Stimulated activated CD4-positive, alpha-beta T cell treated with anti-CD3 and anti-CD28 coated beads, Interleukin-4, amount 100 ng/mL, for 1 hour (primary cell): ENCODE measurements at places on chromosomes 6 and 20.

DNA sequence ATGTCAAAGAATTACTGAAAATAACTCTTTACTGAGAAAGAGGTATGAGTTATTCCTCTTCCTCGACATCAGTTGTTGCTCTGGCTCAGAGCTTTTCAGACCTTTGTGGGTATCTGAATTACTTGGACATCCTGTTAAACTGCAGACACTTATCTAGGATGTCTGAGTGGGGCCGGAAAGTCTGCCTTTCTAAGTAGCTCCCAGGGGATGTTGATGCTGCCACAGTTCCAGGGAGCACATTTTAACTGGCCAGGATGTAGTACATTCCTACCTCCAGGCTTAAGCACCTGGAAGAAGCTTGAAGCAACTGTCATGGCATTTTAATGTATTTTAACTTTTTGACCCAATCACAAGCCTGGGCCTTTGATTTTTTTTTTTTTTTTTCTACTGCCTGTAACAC is 265.8 kb upstream of the PLCB4 start:
- DNase-seq = no peak

DNA sequence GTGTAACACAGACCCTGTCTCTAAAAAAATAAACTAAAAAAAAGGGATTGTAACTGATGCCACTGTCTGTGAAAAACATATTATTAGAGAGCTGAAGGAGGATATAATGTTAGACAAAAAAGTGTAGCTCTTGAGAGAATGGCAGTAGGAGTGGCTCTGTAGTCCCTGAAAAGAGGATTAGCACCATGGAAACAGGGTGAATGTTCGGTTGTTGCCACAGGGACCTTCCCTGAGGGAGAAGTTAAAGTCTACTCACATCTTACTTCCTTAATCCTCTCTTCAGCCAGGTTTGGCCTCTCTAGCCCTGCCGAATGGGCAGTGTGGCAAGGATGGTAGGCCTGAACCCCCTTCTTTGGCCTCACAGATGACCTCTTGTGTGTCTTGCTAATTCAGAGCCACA is 12.1 kb downstream of the SCAND1 start:
- no peak for DNase-seq

DNA sequence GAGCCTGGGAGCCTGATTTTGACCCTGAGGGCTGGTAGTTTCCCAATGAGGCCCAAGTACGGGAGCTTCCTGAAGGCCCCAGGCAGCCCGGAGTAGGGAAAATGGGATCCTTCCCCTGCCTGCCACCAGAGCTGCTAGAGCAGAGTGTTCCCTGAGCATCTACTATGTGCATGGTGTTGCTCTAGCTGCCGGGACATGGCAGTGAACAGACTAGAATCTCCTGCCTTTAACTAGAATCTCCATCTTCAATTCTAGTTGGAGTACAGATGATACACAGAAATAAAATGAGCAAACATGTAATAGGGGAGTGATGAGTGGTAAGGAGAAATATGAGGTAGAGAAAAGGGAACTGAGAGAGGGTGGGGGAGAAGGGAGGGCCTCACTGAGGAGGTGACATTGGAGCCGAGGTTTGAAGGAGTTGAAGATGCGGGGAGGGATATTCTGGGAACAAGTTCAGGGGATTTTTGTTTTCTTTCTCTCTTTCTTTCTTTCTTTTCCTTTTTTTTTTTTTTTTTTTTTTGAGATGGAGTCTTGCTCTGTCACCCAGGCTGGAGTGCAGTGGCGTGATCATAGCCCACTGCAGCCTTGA is 18.5 kb downstream of the VSTM2L start:
- DNase-seq = no peak

DNA sequence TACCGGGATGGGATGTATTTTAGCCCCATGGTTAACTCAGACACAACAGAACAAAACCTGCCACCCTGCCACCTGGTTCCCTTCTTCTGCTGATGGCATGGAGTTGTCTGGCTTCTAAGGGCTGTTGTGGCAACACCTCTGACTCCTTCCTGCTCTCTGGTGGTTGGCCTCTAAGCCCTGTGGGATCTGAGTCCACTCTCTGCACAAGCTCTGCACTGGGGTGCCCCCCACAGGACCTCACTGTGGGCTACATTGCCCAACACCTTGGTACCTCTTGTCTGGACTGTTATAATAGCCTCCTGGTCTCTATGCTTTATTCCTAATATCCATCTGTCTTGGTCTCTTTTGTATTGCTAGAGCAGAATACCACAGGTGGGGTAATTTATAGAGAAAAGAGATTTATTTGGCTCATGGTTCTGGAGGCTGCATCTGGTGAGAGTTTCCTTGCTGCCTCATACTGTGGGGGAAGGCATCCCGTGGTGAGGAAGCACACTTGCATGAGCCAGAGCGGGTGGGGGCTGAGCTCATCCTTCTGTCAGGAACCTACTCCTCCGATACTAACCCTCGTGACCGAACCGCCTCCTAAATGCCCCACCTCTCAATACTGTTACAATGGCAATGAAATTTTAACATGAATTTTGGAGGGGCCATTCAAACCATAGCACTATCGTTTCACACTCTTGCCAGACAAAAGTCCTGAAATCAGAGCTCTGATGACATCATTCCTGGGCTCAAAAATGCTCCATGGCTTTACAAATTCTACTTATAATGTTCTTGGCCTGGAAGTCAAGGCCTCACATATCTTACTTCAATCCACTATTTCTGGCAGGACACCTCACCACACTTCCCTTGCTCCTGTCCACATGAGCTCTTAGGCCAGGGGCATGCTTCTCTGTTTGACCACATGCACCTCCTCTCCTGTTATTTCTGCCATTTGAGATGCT is 127.2 kb downstream of the PAX1 start:
- DNase-seq = no peak

DNA sequence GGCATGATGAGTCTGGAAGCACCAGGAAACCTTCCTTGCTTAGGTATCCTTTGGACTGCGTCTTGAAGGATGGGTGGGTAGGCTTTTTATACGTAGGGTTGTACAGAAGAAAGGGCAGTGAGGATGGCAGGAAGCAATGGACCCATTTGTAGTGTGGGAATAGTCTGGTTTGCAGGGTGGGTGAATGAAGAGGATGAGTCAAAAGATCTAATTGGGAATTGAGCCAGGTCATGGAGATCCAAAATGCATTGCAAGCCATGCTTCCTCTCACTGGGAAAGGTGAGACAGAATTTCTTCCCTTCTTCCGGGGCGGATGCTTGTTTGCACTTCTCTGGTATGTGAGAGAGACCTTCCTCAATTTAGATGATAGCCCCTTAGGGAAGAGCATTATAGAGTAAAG is 10.1 kb upstream of the BTBD3 start:
- DNase-seq = no peak

GRCh38 chr20:32344835-32345506 is 13.2 kb upstream of the ASXL1 start:
- no peak for DNase-seq

DNA sequence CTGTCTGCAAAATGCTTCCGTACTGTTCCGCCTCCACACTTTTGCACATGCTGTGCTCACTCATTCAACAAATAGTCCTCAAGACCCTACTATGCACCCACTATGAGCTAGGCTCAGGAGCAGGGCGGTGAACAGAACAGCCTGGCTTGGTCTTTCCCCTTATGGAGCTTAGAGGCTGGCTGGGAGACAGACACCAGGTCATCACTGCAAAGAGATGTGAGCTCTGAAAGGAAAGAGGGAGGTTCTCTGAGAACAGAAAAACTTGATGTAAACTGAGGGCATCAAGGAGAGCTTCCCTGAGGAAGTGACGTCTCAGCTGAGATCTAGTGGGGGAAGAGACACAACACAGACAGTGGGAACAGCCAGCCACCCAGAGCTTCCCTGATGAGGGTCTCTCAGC is 31.0 kb upstream of the TGM2 start:
- no peak for DNase-seq

DNA sequence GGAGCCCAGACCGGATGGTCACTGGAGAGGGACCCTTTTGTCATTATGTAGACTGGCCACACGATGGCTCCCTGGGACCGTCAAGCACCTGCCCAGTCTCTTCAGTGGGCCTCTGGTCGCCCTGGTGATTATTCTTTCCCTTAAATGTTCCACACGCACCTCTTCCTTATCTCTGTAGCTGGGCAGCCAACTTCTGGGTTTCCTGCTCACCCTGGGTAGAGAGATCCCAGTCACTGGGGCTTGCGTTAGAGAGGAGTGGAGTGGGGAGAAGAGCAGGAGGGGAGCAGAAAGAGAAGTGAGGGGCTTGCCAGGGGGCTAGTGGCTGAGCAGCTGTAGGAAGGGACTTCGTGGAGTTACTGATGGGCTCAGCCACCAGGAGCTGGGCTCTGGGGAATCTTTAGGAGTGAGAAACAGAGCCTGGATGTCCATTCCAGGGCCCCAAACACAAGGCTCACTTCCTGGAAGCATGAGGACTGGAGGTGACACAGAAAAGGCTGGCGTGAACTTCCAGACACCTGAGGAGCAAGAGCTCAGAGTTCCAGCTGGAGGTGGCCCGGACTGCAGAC is 150.1 kb downstream of the DHX35 start:
- no peak for DNase-seq

DNA sequence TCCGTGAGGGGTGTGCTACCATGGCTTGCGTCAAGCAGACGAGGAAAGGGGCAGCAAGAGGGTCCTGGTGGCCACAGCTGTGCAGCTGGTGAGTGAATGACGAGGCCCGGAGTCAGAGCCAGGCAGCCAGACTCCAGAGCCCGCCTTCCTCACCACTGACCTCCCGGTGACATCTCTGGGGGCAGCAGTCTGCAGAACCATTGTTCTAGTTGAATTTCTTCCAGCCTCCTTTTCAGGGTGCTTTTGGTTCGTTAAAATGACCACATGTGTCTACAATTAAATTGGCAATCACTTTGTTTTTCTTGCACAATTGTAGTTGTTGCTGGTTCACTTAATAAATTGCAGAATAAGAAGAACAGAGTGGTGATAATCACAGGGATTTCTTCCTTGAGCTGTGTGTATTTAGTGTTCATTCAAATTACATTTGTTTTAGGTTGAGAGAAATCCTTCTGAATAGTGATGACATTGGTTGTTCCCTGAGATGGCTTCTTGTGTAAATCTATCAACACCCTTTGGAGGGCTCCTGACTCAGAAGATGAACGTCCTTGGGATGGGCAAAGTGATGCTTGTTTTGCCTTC is 96.4 kb downstream of the TULP4 start:
- no peak for DNase-seq

- DNase-seq = no peak
These were observed 257.5 kb upstream of the TCF21 start for GRCh38 chr6:133631421-133631820.

GRCh38 chr6:33974471-33974870 is 170.7 kb upstream of the MLN start:
- no peak for DNase-seq

- DNase-seq = no peak
These were observed 81.1 kb downstream of the BMP5 start for GRCh38 chr6:55794136-55794812.

DNA sequence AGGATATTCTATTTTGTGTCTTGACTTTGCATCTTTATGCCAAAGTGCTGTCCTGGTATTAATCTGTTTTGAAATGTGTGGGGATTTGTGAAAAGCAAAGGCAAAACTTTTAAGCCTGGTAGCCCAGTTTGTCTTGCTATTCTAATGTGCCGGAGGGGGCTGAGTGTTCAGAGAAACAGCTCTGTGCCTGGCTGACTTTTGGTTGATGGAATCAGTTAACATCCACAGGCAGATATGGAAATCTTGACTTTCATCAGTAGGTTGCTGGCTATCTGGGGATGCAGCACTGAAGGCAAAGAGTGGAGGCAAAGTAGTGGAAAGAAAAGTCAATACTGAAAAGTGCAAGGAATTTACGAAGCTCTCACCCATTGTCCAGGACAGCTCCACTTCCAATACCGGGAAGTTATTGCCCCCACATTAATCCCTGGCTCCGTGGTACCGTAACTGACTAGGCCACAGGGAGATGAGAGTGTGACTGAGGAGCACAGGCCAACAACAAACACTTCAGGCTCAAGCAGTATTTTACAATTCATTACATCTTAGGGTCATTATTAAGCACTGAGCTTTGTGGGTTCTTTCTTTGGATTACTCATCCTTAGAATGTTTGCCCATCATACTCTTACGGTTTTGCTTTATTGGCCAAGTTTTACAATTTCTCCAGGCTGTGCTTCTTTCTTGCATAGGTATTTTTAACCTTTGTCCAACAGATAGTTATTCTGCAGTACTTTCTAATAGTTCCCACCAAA is 164.6 kb downstream of the MTFR2 start:
- no peak for DNase-seq
